Osteoblast (primary cell): ENCODE measurements at places on chromosomes 7 and 10. TPM values are rescaled to one million over a fixed set of nuclear protein-coding genes. Genes with fewer than 3 reads are reported as not detected.

ARHGAP22 gene
- total RNA-seq, result 45.6 and 50.1 TPM in 2 replicates

SHH gene
- total RNA-seq, result not detected in 2 replicates

UTF1 gene
- total RNA-seq, result not detected in 2 replicates

NEBL gene
- total RNA-seq, result under 0.01 and 0.29 TPM in 2 replicates

CPN1 gene
- total RNA-seq, result not detected in 2 replicates

ZNF282 gene
- total RNA-seq, result 28.6 and 30.6 TPM in 2 replicates

POLR2J gene
- total RNA-seq, result 27.1 and 27.9 TPM in 2 replicates

AMPH gene
- total RNA-seq, result 1.1 and 4.4 TPM in 2 replicates

HSPB1 gene
- total RNA-seq, result 67.2 and 72.7 TPM in 2 replicates

GIMAP7 gene
- total RNA-seq, result under 0.01 TPM in 1 of 2 replicates, not detected in the other
